ENCODE measurements at places on chromosomes 1 and 21.

- peak; percentile 21 for DNase-seq
Measured at GRCh38 chr1:6347641-6348487, 45.7 kb downstream of the ACOT7 start.

DNA sequence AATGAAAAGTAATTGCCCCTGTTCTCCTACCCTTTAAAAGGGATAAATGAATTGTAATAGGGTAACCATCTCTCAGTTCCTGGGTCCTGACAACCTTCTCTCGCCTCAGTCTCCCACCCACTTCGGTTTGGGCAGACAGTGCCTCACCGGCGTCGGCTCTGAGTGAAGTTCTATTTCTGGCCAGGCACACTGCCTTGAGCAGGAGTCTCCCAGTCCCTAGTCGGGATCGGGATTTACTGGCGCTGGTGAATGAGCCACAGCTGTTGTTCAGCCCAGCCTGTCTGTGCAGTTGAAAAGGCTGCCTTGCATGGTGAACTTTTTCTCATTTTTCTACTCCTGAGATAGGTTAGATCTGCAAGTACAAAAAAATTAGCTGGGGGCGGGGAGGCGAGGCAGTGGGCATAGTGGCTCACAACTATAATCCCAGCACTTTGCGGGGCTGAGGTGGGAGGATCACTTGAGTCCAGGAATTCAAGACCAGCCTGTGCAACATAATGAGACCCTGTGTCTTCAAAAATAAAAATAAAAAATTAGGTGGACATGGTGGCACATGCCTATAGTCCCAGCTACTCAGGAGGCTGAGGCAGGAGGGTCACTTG is 7.4 kb downstream of the PLEKHM2 start:
- peak; percentile 53 for DNase-seq

DNA sequence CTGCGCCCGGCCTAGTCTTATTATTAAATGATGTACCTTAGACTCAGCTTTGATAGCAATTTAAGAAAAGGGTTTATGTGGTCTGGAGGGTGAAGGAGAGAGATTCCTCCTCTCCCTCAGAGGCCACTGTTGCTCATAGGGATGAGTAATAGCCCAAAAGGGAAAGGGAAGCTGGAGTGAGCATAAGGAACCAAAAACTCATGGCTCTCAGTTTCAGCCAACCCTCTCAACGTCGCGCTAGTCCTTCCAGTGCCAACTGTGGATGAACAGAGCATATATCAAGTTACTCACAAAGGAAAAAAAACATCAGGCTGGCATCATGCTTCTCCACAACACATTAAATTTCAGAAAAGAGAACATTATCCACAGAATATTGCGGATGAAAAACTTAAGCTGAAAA is 8.3 kb upstream of the GPR89B start:
- DNase-seq, result peak; percentile 28

GRCh38 chr1:10682449-10683309 is 113.8 kb downstream of the CASZ1 start:
- DNase-seq, result no peak

DNA sequence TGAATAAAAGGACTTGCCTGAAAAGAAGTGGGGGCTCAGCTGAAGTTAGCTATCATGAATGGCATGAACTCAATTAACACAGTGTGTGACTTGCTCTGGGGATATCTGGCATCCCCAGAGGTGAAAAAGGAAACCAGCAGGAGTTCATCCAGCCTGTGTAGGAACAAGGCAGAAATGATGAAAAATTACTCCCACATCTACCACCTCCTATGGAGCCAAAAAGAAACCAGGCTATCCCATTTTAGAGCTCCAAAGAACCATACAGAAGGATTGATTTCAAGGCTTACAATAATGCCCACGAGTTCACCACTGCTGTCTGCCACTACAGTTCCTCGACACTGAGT is 25.3 kb downstream of the TP53BP2 start:
- DNase-seq, result no peak

GRCh38 chr1:216346526-216346925 is 76.7 kb downstream of the USH2A start:
- no peak for DNase-seq

DNA sequence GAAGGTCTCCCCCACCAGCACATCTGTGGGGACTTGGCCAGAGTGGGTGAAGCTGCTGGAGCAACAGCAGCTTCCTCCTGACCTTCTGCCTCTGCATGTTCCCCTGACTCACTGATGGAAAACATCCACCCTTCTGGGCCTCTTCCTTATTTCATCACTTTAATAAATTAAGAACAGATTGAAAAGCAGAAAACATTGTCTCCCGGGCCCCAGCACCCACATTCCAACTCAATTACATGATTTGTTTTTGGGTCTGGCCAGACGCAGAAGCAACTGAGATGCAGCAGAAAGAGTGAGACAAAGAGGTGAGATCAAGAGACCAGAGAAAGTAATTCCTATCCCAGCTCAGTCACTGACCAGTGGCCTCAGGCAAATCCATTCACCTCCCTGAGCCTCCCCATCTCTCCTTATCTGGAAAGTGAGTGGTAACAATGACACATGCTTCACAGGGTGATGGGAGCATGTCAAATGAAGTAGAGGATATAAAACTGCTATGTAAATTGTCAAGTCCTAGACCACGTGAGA is 157.1 kb downstream of the ELAVL4 start:
- peak; percentile 92 for DNase-seq

DNA sequence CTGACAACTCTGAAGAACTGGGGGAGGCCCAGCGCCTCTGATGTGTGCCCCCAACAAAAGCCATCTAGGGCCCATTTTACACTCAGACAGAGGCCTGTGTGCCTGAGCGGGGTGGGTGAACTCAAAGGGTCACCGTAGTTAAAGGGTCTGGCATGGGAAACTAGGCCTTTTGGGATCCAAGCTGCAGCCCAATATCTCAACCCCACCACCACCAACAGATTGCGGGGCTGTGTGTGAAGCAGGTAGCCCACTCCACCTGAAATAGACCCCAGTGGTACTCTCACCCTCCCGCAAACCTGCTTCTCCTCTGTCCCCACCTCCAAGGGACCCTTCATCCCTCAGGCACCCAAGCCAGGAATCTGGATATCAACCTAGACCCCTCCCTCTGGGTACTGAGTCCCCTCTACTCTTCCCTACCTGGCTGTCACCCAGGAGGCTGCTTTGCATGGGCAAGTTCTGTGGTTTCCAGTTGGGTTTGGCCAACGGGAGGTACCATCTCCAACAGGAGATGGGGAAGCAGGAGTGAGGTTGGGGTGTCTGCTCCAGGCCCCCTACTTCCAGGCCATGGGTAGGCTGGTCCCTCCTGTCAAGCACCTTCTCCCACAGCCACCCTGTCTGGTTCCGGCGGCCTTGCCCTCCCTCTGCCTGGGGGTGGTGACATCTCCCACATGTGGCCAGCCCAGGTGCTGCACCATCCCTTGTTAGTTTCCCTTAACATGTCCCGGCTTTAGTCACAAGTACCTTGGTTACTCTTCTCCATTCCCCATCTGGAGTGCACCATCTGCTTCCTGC is 35.2 kb upstream of the LRP8 start:
- no peak for DNase-seq

- no peak for DNase-seq
Measured at GRCh38 chr21:24594082-24594481, 1013.2 kb downstream of the MRPL39 start.

DNA sequence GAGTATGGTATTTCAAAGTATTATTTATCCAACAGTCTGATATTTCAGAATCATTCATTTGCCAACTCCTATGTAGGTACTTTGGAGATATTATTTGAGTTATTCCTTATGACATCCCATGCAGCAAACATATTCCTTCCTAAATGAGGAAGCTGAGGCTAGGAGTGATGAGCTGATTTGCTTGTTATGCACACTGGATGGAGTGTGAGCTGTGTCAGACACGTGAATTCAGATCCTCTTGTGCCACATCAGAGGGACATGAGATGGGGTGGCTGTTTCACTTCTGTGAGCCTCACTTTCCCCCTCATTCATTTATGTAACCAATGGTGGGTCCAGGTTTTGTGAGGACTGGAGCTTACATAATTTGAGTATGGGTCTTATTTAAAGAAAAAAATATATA is 215.9 kb downstream of the DISC1 start:
- no peak for DNase-seq

DNA sequence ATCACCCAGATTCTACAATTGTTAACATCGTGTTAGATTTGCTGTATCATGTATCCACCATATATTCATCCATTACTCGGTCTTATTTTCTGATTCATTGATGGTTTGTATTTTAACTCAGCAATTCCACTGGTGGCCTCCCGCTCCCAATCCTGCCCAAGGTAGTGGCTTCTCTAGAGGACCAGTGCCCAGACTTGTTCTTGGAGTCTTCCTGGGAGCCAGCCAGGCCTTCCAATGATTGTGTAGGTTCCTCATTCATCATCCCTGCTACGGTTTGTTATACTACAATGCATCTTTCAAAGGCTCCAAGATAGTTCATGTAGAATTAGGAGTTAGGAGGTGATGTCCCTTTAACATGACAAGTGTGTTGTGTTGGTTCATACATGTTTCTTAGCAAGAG is 451.1 kb downstream of the SETD4 start:
- no peak for DNase-seq

DNA sequence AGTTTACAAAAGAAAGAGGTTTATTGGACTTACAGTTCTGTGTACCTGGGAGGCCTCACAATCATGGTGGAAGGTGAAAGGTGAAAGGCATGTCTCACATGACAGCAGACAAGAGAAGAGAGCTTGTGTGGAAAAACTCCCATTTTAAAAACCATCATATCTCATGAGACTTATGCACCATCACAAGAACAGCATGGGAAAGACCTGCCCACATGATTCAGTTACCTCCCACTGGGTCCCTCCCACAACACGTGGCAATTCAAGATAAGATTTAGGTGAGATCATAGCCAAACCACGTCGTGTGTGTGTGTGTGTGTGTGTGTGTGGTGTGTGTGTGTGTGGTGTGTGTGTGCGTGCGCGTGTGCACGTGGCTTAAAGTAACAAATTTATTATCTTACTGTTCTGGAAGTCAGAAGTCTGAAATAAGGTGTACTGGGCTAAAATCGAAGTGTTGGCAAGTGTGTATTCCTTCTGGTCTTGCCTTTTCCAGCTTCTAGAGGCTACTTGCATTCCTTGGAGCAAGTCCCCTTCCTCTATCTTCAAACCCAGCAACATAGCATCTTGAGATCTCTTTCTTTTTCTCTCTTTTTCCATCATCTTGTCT is 48.1 kb upstream of the MPC2 start:
- peak; percentile 11 for DNase-seq

GRCh38 chr1:232621050-232621449 is 8.9 kb downstream of the SIPA1L2 start:
- DNase-seq, result no peak

DNA sequence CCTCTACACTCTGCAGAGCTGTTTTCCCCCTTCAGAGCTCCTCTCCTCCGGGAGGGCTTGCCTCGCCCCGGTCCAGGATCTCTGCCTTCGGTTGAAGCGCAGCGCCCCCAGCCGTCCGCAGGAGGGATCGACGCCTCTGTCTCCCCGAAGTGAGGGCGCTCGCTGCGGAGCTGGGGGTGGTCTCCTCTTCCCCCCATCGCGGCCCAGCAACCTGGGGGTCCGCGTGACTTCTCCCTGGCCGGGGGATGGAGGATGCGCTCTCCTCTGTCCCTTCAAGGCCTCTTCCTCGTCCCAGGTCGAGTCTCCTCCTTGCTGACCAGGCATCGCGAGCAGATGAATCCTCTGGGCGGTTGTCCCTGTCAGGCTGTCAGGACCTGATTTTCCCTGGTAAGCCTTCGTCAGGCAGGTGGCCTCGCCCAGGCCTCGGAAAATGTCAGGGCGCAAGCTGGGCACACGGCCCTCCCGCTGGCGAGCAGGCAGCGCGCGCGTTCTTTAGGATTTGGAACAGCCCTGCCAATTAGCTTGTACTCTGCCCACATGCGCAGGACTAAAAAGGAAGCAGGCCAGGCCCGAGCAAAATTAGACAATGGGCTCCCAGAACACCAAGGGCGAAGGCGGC is 90.5 kb downstream of the EDEM3 start:
- DNase-seq, result peak; percentile 64

DNA sequence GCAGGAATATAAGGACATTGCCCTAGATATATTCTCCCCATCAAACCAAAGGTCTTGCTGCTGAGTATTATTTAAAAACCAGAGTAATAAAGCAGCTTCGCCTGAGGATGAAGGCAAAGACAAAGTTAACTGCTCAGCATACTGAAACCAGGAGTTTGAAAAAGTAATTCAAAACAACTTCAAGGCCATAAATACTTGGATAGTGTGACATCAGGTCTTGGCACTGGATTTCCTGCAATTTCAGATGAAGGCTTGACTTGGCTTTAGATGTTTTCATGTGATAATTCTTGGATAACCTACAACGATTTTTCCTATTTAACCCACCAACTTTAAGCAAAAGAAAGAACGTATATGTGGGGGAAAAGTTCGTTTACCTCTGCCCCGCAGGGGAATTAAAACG is 10.6 kb downstream of the SOD1 start:
- DNase-seq, result no peak

DNA sequence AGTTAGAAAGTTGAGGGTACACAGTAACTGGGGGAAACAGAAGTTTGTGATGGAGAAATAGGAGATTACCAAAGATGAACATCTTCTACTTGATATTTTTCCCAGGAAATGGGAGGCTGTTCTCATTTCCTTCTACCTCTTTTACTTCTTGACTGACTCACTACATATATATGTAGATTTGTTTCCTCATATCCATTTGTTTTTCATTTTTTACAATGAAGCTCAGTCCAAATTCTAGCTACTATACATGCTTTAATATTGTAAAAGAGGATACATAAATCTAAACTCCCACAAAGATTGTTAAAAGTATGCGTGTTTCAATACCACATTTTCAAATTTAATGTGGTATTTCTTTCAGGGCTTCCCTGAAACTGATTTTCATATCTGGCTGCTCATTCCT is 366.6 kb upstream of the NCAM2 start:
- DNase-seq, result no peak

GRCh38 chr1:204883405-204883804 is 12.7 kb downstream of the NFASC start:
- DNase-seq, result no peak

DNA sequence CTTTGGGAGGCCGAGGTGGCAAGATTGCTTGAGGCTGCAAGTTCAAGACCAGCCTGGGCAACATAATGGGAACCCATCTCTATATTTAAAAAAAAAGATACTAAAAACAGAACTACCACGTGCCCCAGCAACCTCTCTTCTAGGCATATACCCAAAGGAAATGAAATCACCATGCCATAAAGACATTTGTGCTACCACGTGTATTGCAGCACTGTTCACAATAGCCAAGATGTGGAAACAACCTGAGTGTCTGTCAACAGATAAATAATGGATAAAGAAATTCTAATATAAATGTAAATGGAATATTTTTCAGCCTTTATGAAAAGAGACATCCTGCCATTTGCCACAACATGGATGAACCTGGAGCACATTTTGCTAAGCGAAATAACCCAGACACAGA is 128.6 kb downstream of the PCNX2 start:
- no peak for DNase-seq

DNA sequence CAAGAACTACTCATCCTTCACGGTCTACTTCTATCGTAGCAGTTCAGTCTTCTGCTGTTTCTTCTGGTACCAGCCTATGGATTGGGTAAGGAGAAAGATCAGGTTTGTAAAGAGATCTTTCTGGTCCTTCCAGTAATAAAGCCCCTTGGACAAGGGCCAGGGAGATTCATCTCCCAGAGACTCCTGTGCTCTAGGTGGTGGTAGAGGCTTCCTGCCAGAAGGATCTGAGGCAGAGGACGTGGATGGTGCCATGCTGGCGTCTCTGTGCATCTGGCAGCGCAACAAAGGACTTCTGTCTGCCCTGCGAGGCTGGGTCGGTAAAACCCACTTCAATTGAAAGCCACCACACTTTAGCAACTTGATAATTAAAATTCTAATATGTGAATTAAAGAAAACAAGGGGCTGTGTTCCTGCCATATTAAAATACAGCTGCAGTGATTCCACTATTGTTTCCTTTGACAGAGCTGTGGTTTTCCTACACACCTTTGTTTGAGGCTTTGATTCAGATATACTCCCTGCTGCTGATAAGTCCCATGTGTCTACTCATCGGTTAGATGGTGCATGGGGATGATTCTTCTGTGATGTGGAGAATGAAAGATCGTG is 73.6 kb downstream of the ROR1 start:
- DNase-seq, result no peak

Data from fibroblast of mammary gland (primary cell).